ENCODE measurements at places on chromosomes 12 and 14. TPM values are rescaled to one million over a fixed set of nuclear protein-coding genes. Genes with fewer than 3 reads are reported as not detected.

GRCh38 chr14:66395300-66395699, 90.9 kb upstream of the CCDC196 start:
- no peak overlapping the region for H3K4me3 ChIP-seq
- H3K27me3 ChIP-seq: peaks cover 12% of the 10 kb centered on the region
- H3K27ac ChIP-seq: no peak overlapping the region
- DNase-seq: peak; percentile 65

GPRC5D gene
- total RNA-seq: not detected

GRCh38 chr14:103828315-103828967, 18.9 kb downstream of the PPP1R13B start:
- no peak for DNase-seq
- no peaks in the 10 kb centered on the region for H3K27me3 ChIP-seq
- H3K27ac ChIP-seq: no peak overlapping the region
- no peak overlapping the region for H3K4me3 ChIP-seq
- H3K36me3 ChIP-seq: no peaks in the 10 kb centered on the region
- H3K4me1 ChIP-seq: no peaks in the 10 kb centered on the region

GRCh38 chr12:101823891-101824290, 6.9 kb downstream of the GNPTAB start:
- peak; percentile 88 for DNase-seq
- no peaks in the 10 kb centered on the region for H3K27me3 ChIP-seq
- peak overlapping the region; percentile 77 for H3K27ac ChIP-seq
- H3K36me3 ChIP-seq: peaks cover 53% of the 10 kb centered on the region
- peaks cover 88% of the 10 kb centered on the region for H3K4me1 ChIP-seq

GRCh38 chr14:104460791-104461651, 118.5 kb upstream of the C14orf180 start:
- DNase-seq: peak; percentile 16
- no peak overlapping the region for H3K4me3 ChIP-seq
- peaks cover 52% of the 10 kb centered on the region for H3K27me3 ChIP-seq
- no peak overlapping the region for H3K27ac ChIP-seq

- no peaks in the 10 kb centered on the region for H3K36me3 ChIP-seq
- H3K4me1 ChIP-seq: no peaks in the 10 kb centered on the region
- no peak for DNase-seq
- no peaks in the 10 kb centered on the region for H3K27me3 ChIP-seq
These were observed 160.8 kb upstream of the LMO3 start for GRCh38 chr12:16766736-16767135.

MANSC4 gene
- not detected for total RNA-seq

CELA1 gene
- total RNA-seq: not detected

GRCh38 chr12:123836292-123836691, 74.2 kb downstream of the DNAH10 start:
- no peak for DNase-seq
- H3K4me1 ChIP-seq: no peaks in the 10 kb centered on the region
- H3K27ac ChIP-seq: no peak overlapping the region
- no peaks in the 10 kb centered on the region for H3K27me3 ChIP-seq

- H3K27ac ChIP-seq: no peak overlapping the region
- no peaks in the 10 kb centered on the region for H3K36me3 ChIP-seq
- peaks cover 37% of the 10 kb centered on the region for H3K4me1 ChIP-seq
- peak; percentile 43 for DNase-seq
- H3K4me3 ChIP-seq: no peak overlapping the region
These were observed 64.2 kb downstream of the ERH start for GRCh38 chr14:69333791-69334337.

LRRC10 gene
- not detected for total RNA-seq

GRCh38 chr12:113420996-113421595, 1.1 kb upstream of the SDSL start:
- DNase-seq: no peak
- H3K27ac ChIP-seq: no peak overlapping the region
- H3K4me1 ChIP-seq: peaks cover 13% of the 10 kb centered on the region

GRCh38 chr14:77869340-77869739, 69.4 kb downstream of the ADCK1 start:
- DNase-seq: no peak
- H3K27me3 ChIP-seq: no peaks in the 10 kb centered on the region

LRRK2 gene
- total RNA-seq: not detected

DNA sequence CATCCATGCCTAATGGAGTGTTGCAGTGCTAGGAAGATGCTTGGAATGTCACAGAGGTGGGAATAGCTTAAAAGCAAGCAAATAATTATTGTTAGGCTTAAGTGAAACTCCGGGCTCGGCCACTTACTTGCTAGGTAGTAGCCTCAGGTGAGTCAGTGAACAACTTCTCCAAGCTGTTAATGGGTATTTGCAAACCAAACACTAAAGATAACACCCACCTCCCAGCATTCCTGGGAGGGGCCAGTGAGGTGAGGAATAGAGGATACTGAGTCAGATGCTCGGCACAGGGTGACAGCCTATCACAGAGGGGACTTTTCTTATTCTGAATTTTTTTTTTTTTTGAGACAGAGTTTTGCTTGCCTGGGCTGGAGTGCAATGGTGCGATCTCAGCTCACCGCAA, 151.2 kb upstream of the RFLNA start:
- peaks cover 21% of the 10 kb centered on the region for H3K27me3 ChIP-seq
- no peaks in the 10 kb centered on the region for H3K4me1 ChIP-seq
- no peak overlapping the region for H3K4me3 ChIP-seq
- no peaks in the 10 kb centered on the region for H3K36me3 ChIP-seq
- DNase-seq: no peak

LGR5 gene
- not detected for total RNA-seq

RILPL2 gene
- 4.7 TPM for total RNA-seq

ANKRD33 gene
- not detected for total RNA-seq

CLEC2B gene
- total RNA-seq: 58.8 TPM

DNA sequence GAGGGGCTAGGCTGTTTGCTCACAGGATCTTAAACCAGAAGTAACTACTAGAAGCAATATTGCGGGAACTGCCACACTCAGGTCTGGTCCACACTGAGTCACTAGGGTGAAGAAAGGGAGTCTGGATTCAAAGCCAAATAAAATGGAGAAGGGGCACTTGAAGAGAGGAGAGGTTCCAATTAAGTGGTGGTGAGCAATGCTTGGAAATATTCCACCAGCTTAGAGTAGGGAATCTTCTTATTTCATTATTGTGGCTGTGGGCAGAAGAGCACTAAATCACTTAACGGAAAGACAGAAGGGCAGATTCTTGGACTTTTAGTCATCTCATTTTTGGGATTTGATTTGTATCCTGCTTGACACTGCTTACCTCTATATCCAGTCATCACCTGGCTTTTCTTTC, 48.6 kb upstream of the PPP1R12A start:
- peaks cover 19% of the 10 kb centered on the region for H3K27me3 ChIP-seq
- DNase-seq: no peak
- H3K27ac ChIP-seq: no peak overlapping the region
- no peaks in the 10 kb centered on the region for H3K4me1 ChIP-seq
- no peak overlapping the region for H3K4me3 ChIP-seq

- DNase-seq: no peak
- H3K27ac ChIP-seq: no peak overlapping the region
- peaks cover 60% of the 10 kb centered on the region for H3K36me3 ChIP-seq
- no peaks in the 10 kb centered on the region for H3K4me1 ChIP-seq
- no peak overlapping the region for H3K4me3 ChIP-seq
These were observed 15.2 kb upstream of the PRKAG1 start for GRCh38 chr12:49033611-49034285.

DNA sequence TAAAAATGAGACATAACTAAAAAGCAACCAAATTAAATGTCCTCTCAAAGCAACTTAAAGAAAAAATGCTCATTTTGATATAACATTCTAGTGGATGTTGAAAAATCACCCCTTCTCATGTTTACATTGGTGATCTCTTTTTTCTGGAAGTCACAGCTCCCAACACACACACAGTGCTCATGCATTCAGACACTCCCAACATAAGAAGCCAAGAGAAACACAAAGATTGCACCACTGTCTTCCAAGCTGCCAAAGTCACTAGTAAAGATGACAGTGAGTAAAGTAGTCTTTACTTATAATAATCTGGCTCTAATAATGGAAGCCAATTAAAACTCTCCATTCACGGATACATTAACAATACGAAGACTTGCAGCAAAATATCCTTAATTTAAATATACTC, 218.4 kb downstream of the NTF3 start:
- no peak for DNase-seq
- H3K4me1 ChIP-seq: no peaks in the 10 kb centered on the region
- H3K27me3 ChIP-seq: peaks cover 6% of the 10 kb centered on the region
- no peak overlapping the region for H3K27ac ChIP-seq

DNA sequence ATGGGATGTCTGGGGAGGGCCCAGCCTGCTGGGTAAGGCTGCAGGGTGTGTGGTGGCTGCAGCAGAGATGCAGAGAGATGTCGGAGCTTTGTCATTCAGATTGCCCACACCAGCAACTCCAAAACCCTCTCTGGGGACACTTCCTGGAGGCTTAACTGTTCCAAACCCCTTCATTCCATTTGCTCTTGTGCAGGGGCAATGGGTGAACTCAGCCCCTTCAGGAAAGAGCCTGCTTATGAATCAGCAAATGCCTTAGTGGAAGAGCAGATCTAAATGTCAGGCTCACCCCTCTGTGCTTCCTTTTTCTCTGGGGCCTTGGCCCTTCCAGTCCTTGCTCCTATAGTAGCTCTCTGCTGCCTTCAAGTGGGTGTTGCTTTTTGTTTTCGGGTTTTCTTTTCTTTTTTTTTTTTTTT, 36.7 kb upstream of the GPATCH2L start:
- DNase-seq: no peak
- H3K36me3 ChIP-seq: no peaks in the 10 kb centered on the region

- peaks cover 23% of the 10 kb centered on the region for H3K27me3 ChIP-seq
- H3K27ac ChIP-seq: no peak overlapping the region
- no peaks in the 10 kb centered on the region for H3K36me3 ChIP-seq
- no peaks in the 10 kb centered on the region for H3K4me1 ChIP-seq
These were observed 48.7 kb upstream of the LALBA start for GRCh38 chr12:48618541-48618940.

- no peak overlapping the region for H3K27ac ChIP-seq
- DNase-seq: no peak
- no peak overlapping the region for H3K4me3 ChIP-seq
- no peaks in the 10 kb centered on the region for H3K4me1 ChIP-seq
- no peaks in the 10 kb centered on the region for H3K36me3 ChIP-seq
- peaks cover 2% of the 10 kb centered on the region for H3K27me3 ChIP-seq
These were observed 619.4 kb downstream of the CCER1 start for GRCh38 chr12:90335566-90335965.

ALX1 gene
- not detected for total RNA-seq

GRCh38 chr14:74984236-74985027, 18.3 kb upstream of the EIF2B2 start:
- no peak overlapping the region for H3K27ac ChIP-seq
- no peaks in the 10 kb centered on the region for H3K4me1 ChIP-seq
- H3K36me3 ChIP-seq: no peaks in the 10 kb centered on the region
- DNase-seq: no peak
- no peak overlapping the region for H3K4me3 ChIP-seq
- H3K27me3 ChIP-seq: peaks cover 4% of the 10 kb centered on the region

RBM19 gene
- total RNA-seq: 33.8 TPM

GRCh38 chr12:82486524-82487235, 128.4 kb downstream of the METTL25 start:
- no peaks in the 10 kb centered on the region for H3K4me1 ChIP-seq
- no peaks in the 10 kb centered on the region for H3K36me3 ChIP-seq
- no peaks in the 10 kb centered on the region for H3K27me3 ChIP-seq
- no peak overlapping the region for H3K4me3 ChIP-seq
- DNase-seq: no peak

NKX2-1 gene
- not detected for total RNA-seq

GRCh38 chr12:116059904-116060303, 217.6 kb downstream of the MED13L start:
- peak overlapping the region; percentile 77 for H3K27ac ChIP-seq
- no peaks in the 10 kb centered on the region for H3K27me3 ChIP-seq
- DNase-seq: no peak
- no peak overlapping the region for H3K4me3 ChIP-seq
